ENCODE measurements at places on chromosomes 6 and 20.

DNA sequence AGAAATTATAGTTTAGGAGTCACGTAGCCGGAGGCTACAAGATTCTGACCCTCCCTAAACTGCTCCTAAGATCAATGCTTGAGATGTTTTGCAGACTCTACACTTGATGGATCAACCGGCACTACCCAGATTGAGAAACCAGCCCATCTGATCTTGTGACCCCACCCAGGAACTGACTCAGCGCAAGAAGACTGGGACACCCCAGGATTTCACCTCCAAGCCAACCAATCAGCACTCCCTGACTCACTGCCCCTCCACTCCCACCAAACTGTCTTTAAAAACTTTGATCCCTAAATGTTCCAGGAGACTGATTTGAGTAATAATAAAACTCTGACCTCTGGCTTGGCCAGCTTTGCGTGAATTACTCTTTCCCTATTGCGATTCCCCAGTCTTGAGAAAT, 99.8 kb downstream of the OPRM1 start:
- no peak for DNase-seq

- no peak for DNase-seq
Observed at GRCh38 chr20:3678856-3679720, 2.7 kb downstream of the ADAM33 start.

DNA sequence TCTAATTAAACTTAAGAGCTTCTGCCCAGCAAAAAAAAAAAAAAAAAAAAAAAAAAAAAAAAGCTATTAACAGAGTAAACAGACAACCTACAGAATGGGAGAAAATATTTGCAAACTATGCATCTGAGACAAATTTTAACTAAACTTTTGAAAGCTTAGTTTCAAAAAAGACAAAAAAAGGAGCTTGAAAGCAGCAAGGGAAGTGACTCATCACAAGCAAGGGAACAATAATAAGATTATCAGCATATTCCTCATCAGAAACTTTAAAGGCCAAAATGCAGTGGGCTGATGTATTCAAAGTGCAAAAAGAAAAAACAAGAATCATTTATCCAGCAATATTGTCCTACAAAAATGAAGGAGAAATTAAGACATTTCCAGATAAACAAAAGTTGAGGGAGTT, 158.6 kb downstream of the RNF144B start:
- DNase-seq: no peak

- DNase-seq: no peak
Observed at GRCh38 chr6:42952389-42952788, 8.2 kb upstream of the GNMT start.

- DNase-seq: peak; percentile 77
Observed at GRCh38 chr6:56794421-56794820, 151.7 kb upstream of the DST start.

- peak; percentile 30 for DNase-seq
Observed at GRCh38 chr6:158011478-158011920, 29.8 kb downstream of the SYNJ2 start.
